Smooth muscle cell of trachea (primary cell): ENCODE measurements at places on chromosomes 16 and 17. TPM values are rescaled to one million over a fixed set of nuclear protein-coding genes. Genes with fewer than 3 reads are reported as not detected.

The TRIM47 gene
- total RNA-seq: 6.4 and 33.7 TPM in 2 replicates

The CHST4 gene
- not detected in 2 replicates for total RNA-seq

The STX1B gene
- total RNA-seq: 2.6 and 3.6 TPM in 2 replicates

The CALCOCO2 gene
- total RNA-seq: 48.1 and 67.9 TPM in 2 replicates

The SCIMP gene
- not detected in 2 replicates for total RNA-seq

The PRDM7 gene
- not detected in 2 replicates for total RNA-seq

The TM4SF5 gene
- total RNA-seq: not detected in 2 replicates

The CD300E gene
- total RNA-seq: not detected in 2 replicates

The CDH1 gene
- total RNA-seq: not detected in 2 replicates

The OTOP3 gene
- not detected in 2 replicates for total RNA-seq

The RPGRIP1L gene
- total RNA-seq: 8.1 and 13.8 TPM in 2 replicates

The AANAT gene
- 0.17 TPM in 1 of 2 replicates, not detected in the other for total RNA-seq

The WFIKKN2 gene
- 0.15 and 0.17 TPM in 2 replicates for total RNA-seq

The EXOC3L1 gene
- 0.17 TPM in 1 of 2 replicates, not detected in the other for total RNA-seq

The ETV4 gene
- total RNA-seq: 1.2 and 1.5 TPM in 2 replicates

The SLFN14 gene
- not detected in 2 replicates for total RNA-seq

The ACE gene
- total RNA-seq: 7.9 and 20.5 TPM in 2 replicates

The CES3 gene
- total RNA-seq: 0.66 and 1.9 TPM in 2 replicates

The CCDC154 gene
- 0.29 and 0.66 TPM in 2 replicates for total RNA-seq

The KIF2B gene
- not detected in 2 replicates for total RNA-seq

The ERBB2 gene
- 37.1 and 50.3 TPM in 2 replicates for total RNA-seq

The SLFN13 gene
- 2.2 and 3.1 TPM in 2 replicates for total RNA-seq

The CACNA1H gene
- 0.15 and 0.33 TPM in 2 replicates for total RNA-seq

The FXR2 gene
- 34.9 and 47.3 TPM in 2 replicates for total RNA-seq

The C17orf78 gene
- not detected in 2 replicates for total RNA-seq

The PLEKHG4 gene
- 29.2 and 55.1 TPM in 2 replicates for total RNA-seq

The CCL14 gene
- total RNA-seq: under 0.01 TPM in 1 of 2 replicates, not detected in the other
